Upper lobe of left lung (tissue), 6 donors: ENCODE measurements at places on chromosomes 5 and 9.

DNA sequence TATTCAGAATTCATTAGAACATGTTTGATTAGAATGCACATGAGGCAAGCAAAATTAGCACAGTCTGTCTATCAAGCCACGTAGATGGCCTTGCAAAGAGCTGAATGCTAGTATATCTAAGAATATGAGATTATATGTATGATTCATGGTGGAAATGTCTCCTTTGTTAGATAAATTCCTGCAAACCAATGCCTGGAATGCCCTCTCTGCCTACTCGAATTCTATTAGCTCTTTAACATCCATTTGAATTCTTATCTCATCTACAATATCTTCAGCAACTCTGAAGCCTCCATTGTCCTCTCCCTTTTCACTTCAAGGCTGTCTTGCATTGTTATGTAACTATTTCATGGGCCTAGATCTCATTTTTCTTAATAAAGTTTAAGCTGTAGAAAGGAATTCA, 205.5 kb downstream of the TMC1 start:
- no peaks in the 10 kb centered on the region for H3K36me3 ChIP-seq
- no peaks in the 10 kb centered on the region for H3K27me3 ChIP-seq
- H3K4me3 ChIP-seq, result no peak overlapping the region
- no peaks in the 10 kb centered on the region for H3K4me1 ChIP-seq
- no peak for DNase-seq

- no peak for DNase-seq
- peak overlapping the region; percentile 69 for H3K27ac ChIP-seq
- H3K27me3 ChIP-seq, result no peaks in the 10 kb centered on the region
- H3K36me3 ChIP-seq, result peaks cover 27% of the 10 kb centered on the region
Observed at GRCh38 chr5:177043958-177044357, 21.5 kb downstream of the ZNF346 start.

- no peak for DNase-seq
- H3K27ac ChIP-seq, result no peak overlapping the region
- H3K36me3 ChIP-seq, result no peaks in the 10 kb centered on the region
- H3K4me1 ChIP-seq, result no peaks in the 10 kb centered on the region
- no peak overlapping the region for H3K4me3 ChIP-seq
Observed at GRCh38 chr9:7403839-7404487, 395.6 kb downstream of the DMAC1 start.

- H3K4me3 ChIP-seq, result no peak overlapping the region
- H3K4me1 ChIP-seq, result no peaks in the 10 kb centered on the region
- H3K36me3 ChIP-seq, result no peaks in the 10 kb centered on the region
- no peaks in the 10 kb centered on the region for H3K27me3 ChIP-seq
- DNase-seq, result no peak
Observed at GRCh38 chr5:17275289-17276158, 58.1 kb downstream of the BASP1 start.
